Foreskin keratinocyte (primary cell): ENCODE measurements at places on chromosomes 7 and 10. TPM values are rescaled to one million over a fixed set of nuclear protein-coding genes. Genes with fewer than 3 reads are reported as not detected.
A peak's percentile ranks its signal among the peaks of the same experiment; 100 is the strongest.

- DNase-seq: peak; percentile 90
Observed at GRCh38 chr10:49419005-49419404, 23.1 kb upstream of the DRGX start.

Gene MRPS16
- 102 and 105 TPM in 2 replicates for total RNA-seq

- no peak for DNase-seq
Observed at GRCh38 chr10:99573790-99574189, 41.0 kb downstream of the NKX2-3 start.

DNA sequence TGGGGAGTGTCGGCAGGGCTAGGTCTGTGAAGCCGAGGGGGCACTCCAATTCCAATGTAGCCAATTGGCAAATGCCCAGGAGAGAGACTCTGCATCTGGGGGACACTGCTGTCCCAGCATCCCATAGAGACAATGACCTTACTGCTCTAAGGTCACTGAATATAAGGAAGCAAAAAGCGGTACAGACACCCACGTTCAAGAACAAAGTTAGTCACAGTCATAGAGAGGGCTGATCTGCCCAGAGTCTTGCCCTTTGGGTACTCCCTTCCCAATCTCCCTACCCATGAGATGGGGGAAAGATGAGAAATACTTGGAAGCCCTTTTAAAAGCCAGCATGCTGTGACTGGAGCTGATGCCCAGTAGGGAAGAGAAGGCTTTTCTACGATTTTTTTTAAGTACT lies 76.3 kb upstream of the GSDME start:
- no peak for DNase-seq

Gene MINPP1
- 15.8 and 16.4 TPM in 2 replicates for total RNA-seq

Gene PLEKHS1
- not detected in 2 replicates for total RNA-seq

Gene WNT8B
- total RNA-seq: not detected in 2 replicates

Gene LYZL2
- not detected in 2 replicates for total RNA-seq

- DNase-seq: no peak
Observed at GRCh38 chr10:1114719-1115606, 58.8 kb downstream of the WDR37 start.
